ENCODE measurements at places on chromosomes 6 and 20. TPM values are rescaled to one million over a fixed set of nuclear protein-coding genes. Genes with fewer than 3 reads are reported as not detected.

GRCh38 chr6:159616456-159616855 is 76.6 kb downstream of the SOD2 start:
- DNase-seq: no peak

DNA sequence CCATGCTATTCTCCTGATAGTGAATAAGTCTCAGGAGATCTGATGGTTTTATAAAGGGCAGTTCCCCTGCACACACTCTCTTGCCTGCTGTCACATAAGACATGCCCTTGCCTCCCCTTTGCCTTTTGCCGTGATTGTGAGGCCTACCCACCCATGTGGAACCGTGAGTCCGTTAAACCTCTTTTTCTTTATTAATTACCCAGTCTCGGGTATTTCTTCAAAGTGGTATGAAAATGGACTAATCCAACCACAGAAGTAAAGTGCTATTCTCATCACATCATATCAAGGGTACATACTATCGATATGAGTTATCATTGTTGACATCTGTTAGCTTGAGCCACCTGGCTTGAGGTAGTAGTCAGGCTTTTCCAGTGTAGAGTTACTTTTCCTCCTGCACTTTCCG is 2.3 kb downstream of the MANBAL start:
- DNase-seq: no peak

PHACTR1 gene
- polyA plus RNA-seq: 7.0 TPM

- DNase-seq: no peak
Measured at GRCh38 chr20:57434390-57434700, 43.1 kb downstream of the RBM38 start.

GPX5 gene
- not detected for polyA plus RNA-seq

DNA sequence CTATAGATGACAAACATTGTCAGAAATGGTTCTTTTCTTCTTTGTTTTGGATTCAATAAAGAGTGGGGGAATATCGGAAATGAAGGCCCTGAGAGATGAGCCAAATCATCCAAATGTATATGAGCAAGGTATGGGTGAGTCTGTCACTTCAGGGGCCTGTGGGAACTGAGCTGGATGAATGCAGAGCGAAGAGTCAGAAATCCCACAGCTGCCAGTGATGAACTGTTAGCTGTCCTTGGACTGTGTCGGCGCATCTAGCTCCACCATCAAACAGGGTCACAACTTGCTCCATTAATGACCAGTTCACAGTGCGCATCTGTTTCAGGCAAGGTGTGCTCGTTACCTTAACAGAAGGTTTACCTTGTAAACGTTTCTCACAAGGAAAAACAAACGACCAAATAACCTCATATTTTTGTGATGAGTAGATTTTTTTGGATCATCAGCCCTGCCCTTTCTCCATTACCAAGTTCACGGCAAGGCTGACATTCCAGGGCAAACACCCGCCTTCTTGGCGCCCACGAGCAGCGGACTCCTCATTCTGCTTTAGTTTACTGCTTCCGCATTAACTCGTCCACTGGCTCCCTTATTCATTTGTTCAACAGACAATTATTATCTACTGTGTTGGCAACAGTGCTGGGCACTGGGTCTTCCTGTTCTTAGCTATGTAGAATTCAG is 15.0 kb upstream of the CCN6 start:
- DNase-seq: no peak

CCM2L gene
- 5.4 TPM for polyA plus RNA-seq

DNA sequence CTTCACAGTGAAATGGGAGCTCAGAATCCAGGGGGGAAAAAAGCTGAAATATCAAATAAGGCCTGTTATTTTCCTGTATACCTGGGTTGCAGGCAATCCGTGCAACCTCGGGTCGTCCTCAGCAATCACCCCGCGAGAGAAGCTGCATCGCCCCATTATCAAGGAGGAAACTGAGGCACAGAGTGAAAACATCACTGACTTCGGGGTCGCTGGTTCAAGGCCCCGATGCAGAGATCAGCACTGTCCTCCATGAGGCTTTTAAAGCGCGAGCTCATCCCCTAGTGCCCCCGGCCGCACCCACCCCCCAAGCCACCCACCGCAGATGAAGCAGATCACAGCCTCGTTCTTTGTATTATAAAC is 203.9 kb downstream of the PREX1 start:
- DNase-seq: no peak

DNA sequence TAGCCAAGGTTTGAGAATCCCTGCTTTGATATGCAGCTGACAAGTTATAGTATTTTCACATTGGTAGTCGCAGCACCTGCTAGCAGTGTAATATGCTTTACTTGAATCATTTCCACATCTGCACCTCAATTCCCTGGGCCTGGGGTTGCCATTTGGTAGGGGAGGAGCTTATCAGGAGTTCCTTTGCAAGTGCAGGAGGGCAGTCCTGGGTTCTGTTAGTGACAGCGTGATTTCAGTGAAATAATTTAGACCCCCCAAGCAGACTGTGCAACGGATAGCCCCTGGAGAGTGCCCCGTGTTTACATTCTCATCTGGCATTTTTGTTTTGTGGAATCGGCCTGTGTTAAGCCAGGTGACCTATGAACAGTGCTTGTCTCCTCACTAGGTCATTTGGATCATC is 6.0 kb downstream of the RAB5IF start:
- DNase-seq: no peak

MEP1A gene
- not detected for polyA plus RNA-seq

GRCh38 chr20:50464026-50464724 is 46.0 kb upstream of the PTPN1 start:
- no peak for DNase-seq

HRH3 gene
- 2.9 TPM for polyA plus RNA-seq

DNA sequence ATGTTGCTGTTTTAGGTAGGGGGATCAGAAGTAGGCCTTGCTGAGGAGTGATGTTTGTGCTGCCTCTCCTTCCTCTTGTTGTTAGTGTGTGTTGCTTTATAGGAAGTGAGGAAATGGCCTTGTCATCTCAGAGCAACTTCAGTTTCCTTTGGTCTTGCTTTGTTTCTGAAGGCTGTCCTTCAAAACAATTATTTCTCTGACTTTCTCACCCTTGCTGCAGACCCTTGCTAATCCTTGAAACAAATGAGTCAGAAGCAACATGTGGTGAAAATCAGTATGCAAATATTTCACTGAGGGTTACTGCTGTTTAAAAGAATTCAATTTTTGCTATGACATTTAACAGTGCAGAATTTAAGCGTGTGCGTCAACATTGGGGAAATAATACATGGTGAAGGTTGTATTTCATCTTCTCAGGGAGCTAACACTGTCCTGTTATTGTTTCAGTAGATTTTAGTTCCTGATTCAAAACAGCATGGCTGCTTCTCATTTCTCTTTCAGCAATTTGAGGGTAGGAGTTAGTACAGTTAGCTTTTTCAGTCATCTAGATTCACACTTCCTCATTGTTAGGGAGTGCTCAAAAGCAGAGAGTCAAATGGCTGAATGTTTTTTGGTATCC is 13.8 kb downstream of the RNF144B start:
- DNase-seq: no peak

DNA sequence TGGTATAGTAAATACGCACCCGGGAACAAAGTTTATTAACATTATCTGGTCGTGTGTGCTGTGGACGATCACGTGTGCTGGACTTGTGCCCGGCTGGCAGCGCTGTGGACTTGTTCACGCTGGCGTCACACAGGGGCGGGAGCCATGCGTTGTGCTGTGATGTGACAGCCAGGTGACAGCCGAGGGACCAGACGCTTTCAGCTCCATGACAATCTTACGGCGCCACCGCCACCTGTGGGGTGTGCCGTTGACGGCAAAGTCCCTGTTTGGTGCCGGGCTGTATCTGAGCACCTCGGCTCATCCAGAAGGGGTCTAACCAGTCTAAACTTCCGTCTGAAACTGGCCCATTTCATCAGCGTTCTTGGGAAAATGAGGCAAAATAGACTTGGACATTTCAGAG is 25.2 kb downstream of the DLL1 start:
- no peak for DNase-seq

GRCh38 chr6:128600397-128600951 is 80.1 kb upstream of the PTPRK start:
- DNase-seq: no peak

DNA sequence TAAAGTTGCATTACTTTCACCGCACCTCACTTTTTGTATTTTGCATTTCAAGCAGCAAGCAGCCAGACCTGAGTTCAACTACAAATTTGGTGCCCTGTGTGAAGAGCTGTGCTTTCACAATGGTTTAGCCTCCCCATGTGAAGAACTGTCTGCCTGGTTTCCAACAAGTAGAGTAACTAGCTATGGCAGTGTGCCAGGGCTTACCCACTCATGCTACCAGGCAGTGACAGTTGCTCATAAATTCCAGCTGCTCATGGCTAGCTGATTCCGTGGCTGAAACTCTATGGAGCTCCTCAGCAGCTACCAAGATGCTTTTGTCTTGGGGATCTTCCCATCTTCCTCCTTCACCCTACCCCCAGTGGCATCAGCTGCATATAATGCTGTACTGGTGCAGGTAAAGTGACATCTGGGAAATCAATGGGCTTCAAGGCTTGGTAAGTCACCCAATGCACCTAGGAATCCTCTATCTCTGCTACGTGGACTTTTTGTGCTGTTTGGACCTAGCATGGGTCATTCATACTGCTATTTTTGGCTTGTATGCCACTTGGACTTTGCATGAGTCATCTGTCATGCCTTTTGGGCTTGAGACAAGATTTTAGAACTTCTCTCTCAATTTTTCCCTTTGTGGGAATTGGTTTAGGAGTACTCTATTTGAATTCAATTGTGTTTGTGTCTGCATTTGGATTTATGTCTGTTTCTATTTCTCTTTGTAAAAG is 176.5 kb upstream of the GJE1 start:
- no peak for DNase-seq

DNA sequence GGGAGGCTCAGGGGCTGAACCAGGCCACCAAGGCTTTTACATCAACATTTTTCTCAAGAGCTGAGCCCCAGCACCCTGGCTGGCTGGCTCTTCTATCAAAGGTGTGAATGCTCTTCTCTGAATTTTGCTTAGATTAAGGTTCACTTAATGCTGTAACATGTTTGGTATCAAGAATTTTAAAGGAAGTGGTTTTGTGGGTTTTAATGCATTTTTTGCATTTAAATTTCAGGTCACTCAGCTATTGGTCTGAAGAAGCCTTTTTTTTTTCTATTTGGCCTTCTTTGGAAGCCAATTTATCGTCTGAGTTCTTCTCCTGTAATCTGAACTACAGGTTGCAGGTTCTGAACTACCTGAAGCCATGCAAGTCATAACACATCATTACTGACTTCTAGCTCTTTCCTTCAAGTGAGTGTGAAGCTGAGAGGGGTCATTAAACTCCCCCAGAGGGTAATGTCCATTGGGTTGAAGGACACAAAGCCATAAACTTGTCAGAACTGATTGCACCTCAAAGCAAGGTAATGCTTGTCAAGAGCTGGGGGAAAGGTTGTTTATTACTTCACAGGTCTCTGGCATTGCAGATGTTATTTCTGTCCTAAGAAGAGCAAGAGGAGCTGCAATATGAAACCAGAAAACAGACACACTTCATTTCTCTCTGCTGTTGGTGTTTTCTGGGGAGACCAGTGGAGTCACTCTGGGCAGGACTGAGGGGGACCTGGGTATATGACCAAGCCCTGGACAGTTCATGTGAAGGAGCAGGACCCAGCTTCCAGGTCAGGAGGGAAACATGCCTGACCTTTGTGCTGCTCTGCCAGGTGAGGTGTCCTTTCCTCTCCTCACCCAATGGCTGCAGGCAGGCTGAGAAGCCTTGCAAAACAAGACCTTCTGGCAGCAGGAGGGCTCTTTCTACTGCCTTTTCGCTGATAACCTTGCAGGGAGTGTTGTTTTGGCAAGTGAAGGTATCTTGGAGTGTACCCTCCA is 26.1 kb upstream of the NEDD9 start:
- no peak for DNase-seq

- DNase-seq: no peak
Measured at GRCh38 chr6:16227048-16227562, 11.3 kb upstream of the GMPR start.

DNA sequence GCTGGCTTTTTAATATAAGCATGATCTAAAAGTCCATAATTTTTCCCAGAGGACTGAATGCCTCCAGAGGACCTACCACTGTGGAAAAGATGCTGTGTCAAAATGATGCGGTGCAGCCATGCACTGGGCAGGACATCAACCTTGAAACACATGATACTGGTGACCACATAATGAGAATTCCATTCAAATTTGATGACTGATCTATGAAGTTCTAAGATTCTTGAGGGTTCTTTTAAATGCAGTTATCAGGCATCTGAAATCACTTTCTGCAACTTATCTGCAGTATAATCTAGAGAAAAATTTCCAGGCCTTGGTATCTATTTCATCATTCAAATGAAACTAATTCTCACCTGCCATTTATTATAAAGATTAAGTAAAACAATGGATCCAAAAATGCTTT is 15.0 kb upstream of the MARCKS start:
- DNase-seq: no peak

- DNase-seq: no peak
Measured at GRCh38 chr20:15710636-15711035, 862.6 kb downstream of the KIF16B start.

- no peak for DNase-seq
Measured at GRCh38 chr6:14072084-14072483, 45.5 kb upstream of the CD83 start.

GRCh38 chr6:66662196-66662595 is 955.2 kb upstream of the EYS start:
- no peak for DNase-seq

DNA sequence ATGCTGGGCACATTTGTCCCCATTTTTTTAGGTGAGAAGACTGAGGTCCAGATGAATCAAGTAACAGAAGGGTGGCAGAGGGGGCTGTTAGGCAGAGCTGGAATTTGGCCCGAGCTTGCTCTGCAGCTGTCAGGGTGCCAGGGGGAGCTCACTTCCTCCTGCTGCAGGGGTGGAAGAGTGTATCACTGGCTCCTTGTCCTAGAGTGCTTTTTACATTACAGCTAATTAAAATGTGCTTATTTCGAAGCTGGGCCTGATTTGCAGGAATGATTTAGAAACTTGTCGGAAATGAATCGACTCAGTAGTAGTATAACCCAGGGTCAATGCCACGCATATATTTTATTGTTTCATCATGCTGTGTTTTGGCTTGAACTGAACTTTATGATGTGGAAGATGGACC is 11.1 kb downstream of the TOX2 start:
- no peak for DNase-seq

- DNase-seq: no peak
Measured at GRCh38 chr6:157316871-157317814, 6.2 kb downstream of the TMEM242 start.

TGM2 gene
- polyA plus RNA-seq: 13.8 TPM

DXO gene
- polyA plus RNA-seq: 16.9 TPM

SLC22A7 gene
- not detected for polyA plus RNA-seq

DNA sequence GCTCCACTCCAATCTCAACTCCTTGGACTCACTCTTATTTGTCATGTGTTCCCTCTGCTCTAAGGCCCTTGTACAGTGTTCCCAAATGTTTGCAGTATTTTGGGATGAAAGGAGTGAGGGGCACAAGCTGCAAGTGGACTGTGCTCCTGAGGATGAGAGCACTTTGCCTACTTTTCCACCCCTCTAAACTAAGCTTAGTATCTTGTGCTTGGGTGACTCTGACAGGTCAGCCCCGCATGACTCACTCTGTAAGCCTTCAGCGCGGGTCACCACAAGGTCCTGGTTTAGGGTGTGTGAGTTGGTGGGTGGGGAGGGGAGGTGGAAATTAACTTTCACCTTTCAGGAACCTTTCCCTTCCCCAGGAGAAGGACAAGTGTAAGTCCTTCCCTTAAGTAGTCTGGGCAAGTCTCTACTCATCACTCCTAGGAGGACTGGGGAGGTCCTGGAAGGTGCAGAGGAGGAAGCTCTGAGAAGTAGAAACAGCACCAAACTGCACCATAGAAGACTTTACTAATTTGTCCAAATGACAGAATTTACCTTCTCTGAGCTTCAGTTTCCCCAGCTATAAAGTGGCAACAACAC is 68.8 kb upstream of the EPB41L1 start:
- DNase-seq: no peak
